NCI-H1092 treated with DMSO at 0.1 percent for 48 hours (cell line): ENCODE measurements at places on chromosomes 7 and 10.

- no peak for DNase-seq
Measured at GRCh38 chr10:113921561-113922370, 67.3 kb downstream of the NHLRC2 start.

DNA sequence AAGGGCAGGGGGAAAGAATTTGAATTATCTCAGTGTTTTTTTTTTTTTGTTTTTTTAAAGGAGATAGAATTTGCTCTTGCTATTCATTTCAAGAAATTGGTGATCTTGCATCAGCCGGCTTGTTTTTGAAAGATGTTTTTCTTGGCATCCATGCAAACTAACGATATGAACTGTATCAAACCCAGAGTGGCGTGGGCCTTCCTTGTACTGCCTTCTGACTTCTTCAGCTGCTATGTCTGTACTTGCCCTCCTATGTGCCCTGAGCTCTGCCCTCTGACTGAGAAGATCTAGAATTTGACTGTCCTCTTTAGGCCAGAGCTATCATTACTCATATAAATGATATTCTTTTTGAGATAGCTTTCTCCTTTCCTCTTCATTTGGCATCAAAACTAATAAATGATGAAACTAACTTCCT is 183.1 kb downstream of the EXOC4 start:
- no peak for DNase-seq

- no peak for DNase-seq
Measured at GRCh38 chr7:100900978-100901377, 5.3 kb upstream of the ACHE start.

GRCh38 chr10:74123081-74123480 is 27.5 kb downstream of the AP3M1 start:
- DNase-seq = no peak

- no peak for DNase-seq
Measured at GRCh38 chr10:49713266-49713665, 33.8 kb downstream of the C10orf53 start.

GRCh38 chr10:30675791-30676718 is 46.5 kb upstream of the LYZL2 start:
- DNase-seq = no peak

DNA sequence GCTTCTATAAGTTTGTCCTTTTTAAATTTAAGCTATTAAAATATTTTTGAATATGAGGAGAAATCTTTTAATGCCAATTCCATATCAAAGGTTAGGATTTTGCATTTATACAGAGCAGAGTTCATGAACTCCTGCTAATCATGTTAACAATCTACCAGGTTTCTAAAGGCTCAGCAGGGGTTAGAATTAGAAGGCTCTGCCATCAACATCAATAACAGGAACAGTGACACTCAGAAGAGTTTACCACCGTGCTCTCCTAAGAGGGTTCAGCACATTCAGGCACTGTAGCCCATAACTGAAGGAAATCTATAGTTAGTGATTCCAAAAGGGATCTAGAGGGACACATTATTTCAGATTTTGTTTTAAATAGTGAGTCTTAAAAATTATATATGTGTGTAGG is 100.1 kb downstream of the HOXA1 start:
- no peak for DNase-seq
